ENCODE measurements at places on chromosomes 3 and 15.

GRCh38 chr15:30962079-30962478 is 29.3 kb downstream of the MTMR10 start:
- no peak for DNase-seq

GRCh38 chr15:77033729-77034671 is 36.9 kb downstream of the TSPAN3 start:
- peak; percentile 36 for DNase-seq

DNA sequence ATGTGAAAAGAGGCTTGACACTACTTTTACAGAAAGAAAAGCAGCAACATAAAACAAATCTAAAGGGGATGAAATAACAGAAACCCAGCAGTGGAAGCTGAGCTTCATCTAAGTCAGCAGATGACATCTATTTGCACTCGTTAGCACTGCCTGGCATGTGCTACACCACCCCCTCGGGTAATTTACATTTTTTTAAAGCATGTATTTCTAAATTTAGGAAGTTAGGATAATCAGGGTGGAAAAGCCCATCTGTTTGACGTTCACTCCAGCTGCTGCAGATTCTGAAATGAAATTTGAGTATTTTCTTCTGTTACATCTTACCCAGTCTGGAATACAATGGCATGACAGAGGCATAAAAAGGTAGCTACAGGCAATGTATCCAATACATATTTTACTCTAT is 20.7 kb downstream of the IGSF11 start:
- DNase-seq: no peak

GRCh38 chr3:155217591-155217990 is 75.9 kb downstream of the STRIT1 start:
- DNase-seq: peak; percentile 94

DNA sequence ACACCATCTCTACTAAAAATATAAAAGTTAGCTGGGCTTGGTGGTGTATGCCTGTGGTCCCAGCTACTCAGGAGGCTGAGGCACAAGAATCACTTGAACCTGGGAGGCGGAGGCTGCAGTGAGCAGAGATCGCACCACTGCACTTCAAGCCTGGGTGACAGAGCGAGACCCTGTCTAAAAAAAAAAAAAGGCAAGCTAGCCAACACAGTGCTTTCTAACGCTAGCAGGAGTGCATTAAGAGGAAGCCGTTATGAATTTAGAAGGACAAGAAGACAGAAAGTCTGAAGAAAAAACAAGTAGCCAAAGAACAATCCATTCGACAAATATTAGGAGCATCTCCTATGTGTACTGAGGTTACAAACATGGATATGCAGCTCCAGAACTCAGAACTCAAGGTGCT is 28.6 kb downstream of the BHLHE40 start:
- DNase-seq: no peak

DNA sequence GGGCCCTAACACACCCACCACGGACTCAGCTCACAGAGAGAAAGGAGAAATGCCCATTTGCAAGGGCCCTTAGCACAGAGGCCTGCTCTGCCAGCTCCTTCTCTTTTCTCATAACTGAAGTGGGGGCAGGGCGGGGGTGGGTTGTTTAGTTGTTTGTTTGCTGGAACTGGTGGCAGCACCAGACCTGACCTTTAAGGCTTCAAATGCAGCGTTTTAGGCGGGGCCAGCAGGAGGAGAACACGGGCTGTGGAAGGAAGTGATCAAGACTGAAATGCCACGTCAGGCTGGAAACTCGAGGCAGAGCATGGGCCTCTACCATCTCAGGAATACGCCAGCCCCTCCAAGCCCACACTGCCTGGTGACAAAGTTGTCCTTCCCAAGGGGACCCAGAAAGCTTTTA is 9.3 kb downstream of the CACNA2D2 start:
- DNase-seq: no peak

Data from amniotic epithelial cell (primary cell).